ENCODE measurements at places on chromosomes 12 and 14.
A peak's percentile ranks its signal among the peaks of the same experiment; 100 is the strongest.

- H3K27ac ChIP-seq: peak overlapping the region; percentile 53
- peaks cover 6% of the 10 kb centered on the region for H3K36me3 ChIP-seq
- peaks cover 37% of the 10 kb centered on the region for H3K4me1 ChIP-seq
- peak overlapping the region; percentile 5 for H3K4me3 ChIP-seq
- H3K27me3 ChIP-seq: no peaks in the 10 kb centered on the region
- DNase-seq: no peak
Observed at GRCh38 chr12:93738199-93739058, 61.3 kb downstream of the CRADD start.

- no peaks in the 10 kb centered on the region for H3K27me3 ChIP-seq
- peaks cover 13% of the 10 kb centered on the region for H3K36me3 ChIP-seq
- no peaks in the 10 kb centered on the region for H3K4me1 ChIP-seq
- no peak overlapping the region for H3K4me3 ChIP-seq
- no peak overlapping the region for H3K27ac ChIP-seq
- no peak for DNase-seq
Observed at GRCh38 chr14:65054471-65055085, 47.7 kb downstream of the MAX start.

GRCh38 chr14:65255029-65255545, 152.8 kb upstream of the MAX start:
- no peaks in the 10 kb centered on the region for H3K27me3 ChIP-seq
- no peak overlapping the region for H3K4me3 ChIP-seq
- no peak overlapping the region for H3K27ac ChIP-seq

DNA sequence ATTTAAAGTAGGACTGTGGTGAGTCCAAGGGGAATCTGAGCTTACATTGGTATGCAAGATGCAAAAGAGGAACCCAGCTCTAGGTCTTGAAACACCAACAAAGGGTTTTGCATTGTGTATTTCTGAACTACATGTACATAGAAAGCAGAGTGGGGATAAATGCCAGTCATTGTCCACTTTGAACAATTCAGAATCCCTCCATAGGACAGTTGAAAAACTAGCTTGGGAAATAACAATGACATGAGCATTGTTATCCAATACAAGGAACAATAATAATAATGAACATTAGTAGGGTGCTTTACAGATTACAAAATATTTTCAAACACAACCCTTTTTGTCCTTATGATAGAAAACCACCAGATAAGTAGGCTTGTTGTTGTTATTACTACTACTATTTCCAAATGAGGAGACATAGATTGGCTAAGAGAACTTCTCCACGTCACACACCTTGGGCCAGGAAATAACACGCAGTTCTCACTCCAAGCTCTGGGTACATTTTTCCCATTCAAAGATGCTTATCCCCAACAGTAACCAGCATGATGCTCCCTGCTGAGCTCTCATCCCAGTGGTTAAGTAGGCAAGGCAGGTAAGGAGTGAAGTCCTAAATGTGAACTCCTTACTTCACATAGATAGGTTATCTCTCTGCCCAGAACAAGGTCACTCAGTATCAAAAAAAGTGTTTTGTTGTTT, 51.7 kb upstream of the RASSF8 start:
- H3K27ac ChIP-seq: no peak overlapping the region
- H3K4me3 ChIP-seq: no peak overlapping the region
- no peaks in the 10 kb centered on the region for H3K4me1 ChIP-seq
- no peak for DNase-seq
- H3K27me3 ChIP-seq: peaks cover 13% of the 10 kb centered on the region
- no peaks in the 10 kb centered on the region for H3K36me3 ChIP-seq

DNA sequence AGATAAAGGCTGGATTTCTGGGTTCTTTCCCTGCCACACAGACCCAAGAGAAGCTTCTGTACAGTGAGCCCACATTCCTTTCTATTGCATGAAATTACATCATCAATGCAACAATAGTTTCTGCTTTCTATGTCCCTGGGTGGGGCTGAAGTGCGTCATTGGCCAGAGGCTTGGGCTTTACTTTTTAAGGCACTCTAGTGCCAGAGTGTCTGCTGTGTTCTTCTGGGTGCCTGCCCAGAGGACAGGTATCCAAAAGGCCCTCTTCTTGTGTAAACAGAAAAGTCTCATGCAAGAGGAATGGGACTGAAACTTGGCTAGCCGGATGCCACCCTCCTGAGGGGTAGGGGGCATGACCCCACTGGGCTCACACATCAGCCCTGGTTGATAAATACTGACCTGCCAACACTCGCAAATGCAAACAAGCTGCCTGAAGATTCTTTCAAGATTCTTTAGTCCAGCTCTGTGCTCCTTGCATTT, 5.9 kb downstream of the KRT86 start:
- H3K4me3 ChIP-seq: no peak overlapping the region
- peaks cover 7% of the 10 kb centered on the region for H3K4me1 ChIP-seq
- no peaks in the 10 kb centered on the region for H3K36me3 ChIP-seq
- peaks cover 46% of the 10 kb centered on the region for H3K27me3 ChIP-seq
- DNase-seq: no peak
- H3K27ac ChIP-seq: no peak overlapping the region

GRCh38 chr12:54075974-54076373, 22.3 kb downstream of the HOXC4 start:
- H3K4me1 ChIP-seq: peaks cover 2% of the 10 kb centered on the region
- no peak overlapping the region for H3K4me3 ChIP-seq
- no peak for DNase-seq
- no peaks in the 10 kb centered on the region for H3K36me3 ChIP-seq

DNA sequence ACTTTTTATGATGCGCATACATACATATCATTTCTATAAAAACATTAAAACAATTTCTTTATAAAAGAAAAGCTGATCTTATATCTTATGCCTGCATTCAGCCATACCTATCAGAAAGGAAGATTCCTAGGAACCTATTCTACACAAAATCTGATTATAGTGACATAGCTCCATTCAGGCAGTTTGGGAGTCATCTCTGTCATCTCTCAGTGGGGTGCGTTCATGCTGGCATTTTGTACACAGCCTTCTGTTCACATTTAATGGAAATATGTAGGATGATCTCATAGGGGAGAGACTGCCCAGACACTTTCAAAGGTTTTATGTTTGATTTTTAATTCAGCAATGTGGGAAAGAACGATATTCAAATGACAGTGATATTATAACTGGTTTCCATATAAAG, 52.9 kb downstream of the ATL1 start:
- peaks cover 3% of the 10 kb centered on the region for H3K36me3 ChIP-seq
- no peaks in the 10 kb centered on the region for H3K4me1 ChIP-seq
- no peak overlapping the region for H3K4me3 ChIP-seq
- H3K27ac ChIP-seq: no peak overlapping the region

- H3K36me3 ChIP-seq: no peaks in the 10 kb centered on the region
- H3K27me3 ChIP-seq: no peaks in the 10 kb centered on the region
- no peak overlapping the region for H3K27ac ChIP-seq
- no peak overlapping the region for H3K4me3 ChIP-seq
Observed at GRCh38 chr12:107415071-107415470, 270.5 kb upstream of the PWP1 start.

GRCh38 chr12:54159140-54159539, 29.6 kb downstream of the SMUG1 start:
- no peak overlapping the region for H3K27ac ChIP-seq
- H3K27me3 ChIP-seq: peaks cover 58% of the 10 kb centered on the region
- no peak overlapping the region for H3K4me3 ChIP-seq
- peaks cover 26% of the 10 kb centered on the region for H3K36me3 ChIP-seq
- DNase-seq: peak; percentile 4

- H3K27me3 ChIP-seq: no peaks in the 10 kb centered on the region
- DNase-seq: peak; percentile 35
- H3K27ac ChIP-seq: peak within 1 kb of the TSS; percentile 60
- H3K4me3 ChIP-seq: peak within 1 kb of the TSS; percentile 81
- H3K4me1 ChIP-seq: peaks cover 36% of the 10 kb centered on the region
Observed at GRCh38 chr14:75981426-75982265, at the start of gene TGFB3. TGFB3 (minus strand) TSS chr14:75981995; CDS start chr14:75980893, 1,102 bp downstream.

- DNase-seq: no peak
- H3K4me1 ChIP-seq: no peaks in the 10 kb centered on the region
- no peak overlapping the region for H3K27ac ChIP-seq
- H3K36me3 ChIP-seq: no peaks in the 10 kb centered on the region
Observed at GRCh38 chr12:88566430-88566829, 13.8 kb downstream of the KITLG start.

DNA sequence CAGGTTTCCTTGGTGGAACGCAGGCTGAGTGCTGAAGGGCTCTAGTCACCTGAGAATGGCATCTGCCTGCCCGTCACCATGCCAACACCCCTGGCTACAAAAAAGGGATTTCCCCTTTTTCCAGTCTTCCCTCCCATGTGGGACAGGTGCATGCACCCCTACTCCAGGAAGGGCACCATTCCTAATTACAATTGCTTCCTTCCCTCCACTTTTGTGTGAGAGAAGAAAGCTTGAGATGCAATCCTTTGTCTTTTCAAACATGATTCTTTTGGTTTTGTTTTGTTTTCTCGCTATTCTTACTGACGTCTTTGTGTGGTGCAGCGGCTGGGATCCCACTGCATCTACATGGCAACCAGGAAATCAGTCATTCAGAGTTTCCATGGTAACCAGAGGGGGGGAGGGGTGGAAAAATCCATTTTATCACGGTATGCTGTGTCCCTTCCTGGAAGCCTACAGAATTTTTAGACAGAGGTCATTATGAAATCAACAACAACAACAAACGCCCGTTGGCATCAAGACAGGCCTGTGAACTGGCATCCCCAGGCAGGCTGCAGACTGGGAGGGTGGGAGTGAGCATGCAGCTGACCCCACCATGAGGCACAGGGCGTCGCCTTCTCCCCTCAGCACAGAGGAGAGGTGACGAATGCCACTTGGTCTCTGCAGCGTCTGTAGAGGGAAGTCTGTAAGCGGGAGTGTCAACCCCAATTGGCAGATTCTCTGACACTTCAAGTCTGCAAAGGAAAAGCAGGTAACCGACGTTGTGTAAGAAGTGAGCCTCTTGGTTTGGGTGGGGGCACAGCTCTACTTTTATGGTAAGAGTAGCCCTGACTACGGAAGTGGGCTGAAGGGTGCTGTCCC, 13.6 kb upstream of the GNG2 start:
- DNase-seq: peak; percentile 88
- H3K27me3 ChIP-seq: no peaks in the 10 kb centered on the region
- peak overlapping the region; percentile 86 for H3K4me3 ChIP-seq

DNA sequence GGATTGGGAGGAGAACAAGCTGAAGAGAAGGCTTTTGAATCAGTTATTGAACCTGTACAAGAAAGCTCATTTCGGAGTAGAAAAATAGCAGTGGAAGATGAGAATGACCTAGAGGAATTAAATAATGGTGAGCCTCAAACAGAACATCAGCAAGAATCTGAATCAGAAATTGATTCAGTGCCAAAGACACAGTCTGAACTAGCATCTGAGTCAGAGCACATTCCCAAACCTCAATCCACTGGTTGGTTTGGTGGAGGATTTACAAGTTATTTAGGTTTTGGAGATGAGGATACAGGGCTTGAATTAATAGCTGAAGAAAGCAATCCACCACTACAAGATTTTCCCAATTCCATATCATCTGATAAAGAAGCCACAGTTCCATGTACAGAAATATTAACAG, 13.5 kb downstream of the MIA2 start:
- no peak for DNase-seq
- no peak overlapping the region for H3K27ac ChIP-seq
- no peaks in the 10 kb centered on the region for H3K4me1 ChIP-seq

GRCh38 chr12:25071366-25071765, 122.5 kb upstream of the BCAT1 start:
- peak overlapping the region; percentile 69 for H3K27ac ChIP-seq
- peaks cover 84% of the 10 kb centered on the region for H3K4me1 ChIP-seq

DNA sequence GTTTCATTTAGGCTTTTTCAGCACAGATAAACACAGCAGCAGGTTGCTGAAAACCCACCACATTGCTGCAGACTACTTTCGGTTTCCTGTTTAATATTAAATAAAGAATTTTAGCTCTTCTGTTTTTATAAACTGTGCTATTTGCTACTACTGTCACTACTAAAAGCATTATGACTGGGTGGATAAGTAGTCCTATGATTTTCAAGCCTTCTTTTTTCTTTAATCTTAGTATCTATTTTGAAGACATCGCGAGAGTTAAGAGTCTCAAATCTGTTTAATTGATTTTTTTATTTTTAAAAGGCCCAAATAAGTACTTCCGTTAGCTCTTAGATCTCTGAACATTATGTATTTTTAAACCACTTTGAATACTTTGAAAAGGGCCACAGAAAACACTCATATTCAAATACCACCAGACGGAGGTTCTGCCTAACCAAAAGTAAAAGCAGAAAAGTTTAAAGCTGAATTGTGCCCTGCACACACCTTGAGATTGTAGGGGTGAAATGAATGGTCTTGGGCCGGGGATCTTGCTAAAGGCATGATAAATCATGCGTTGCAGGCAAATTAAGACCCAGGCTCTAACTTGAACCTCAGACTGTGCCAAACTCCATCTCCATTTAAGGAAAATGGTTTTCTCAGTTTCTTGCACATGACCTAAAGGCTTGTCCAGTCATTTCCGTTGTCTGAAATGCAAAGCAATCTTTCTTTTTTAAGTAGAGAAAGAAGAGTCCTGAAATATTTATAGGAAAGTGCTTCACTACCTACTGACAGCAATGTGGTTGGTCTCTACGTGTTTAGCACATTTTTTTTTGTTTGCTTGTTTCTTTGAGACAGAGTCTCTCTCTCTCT, 13.6 kb upstream of the FOXN3 start:
- H3K27ac ChIP-seq: peak overlapping the region; percentile 98
- H3K36me3 ChIP-seq: peaks cover 7% of the 10 kb centered on the region
- DNase-seq: peak; percentile 81
- H3K4me1 ChIP-seq: peaks cover 86% of the 10 kb centered on the region

GRCh38 chr12:44839785-44840184, 36.3 kb downstream of the NELL2 start:
- no peaks in the 10 kb centered on the region for H3K27me3 ChIP-seq
- H3K27ac ChIP-seq: no peak overlapping the region
- no peak overlapping the region for H3K4me3 ChIP-seq

DNA sequence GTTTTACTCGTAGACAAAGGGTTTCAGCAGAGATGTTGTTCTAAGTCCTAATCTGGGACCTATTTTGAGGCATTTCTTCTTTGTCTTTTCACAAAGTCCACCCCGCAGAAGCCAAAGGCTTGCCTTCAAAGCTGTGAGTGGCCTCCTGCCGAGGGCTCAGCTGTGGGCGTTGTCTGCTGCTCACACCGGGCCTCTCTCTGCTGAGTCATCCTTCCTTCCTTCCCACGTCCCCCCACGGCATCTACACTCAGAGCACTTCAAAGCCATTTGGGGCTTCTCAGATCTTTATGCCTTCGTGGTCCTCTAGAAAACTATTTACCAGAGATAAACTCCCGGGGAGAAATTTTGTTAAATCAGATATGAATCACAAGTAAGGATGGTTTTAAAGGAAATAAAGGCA, 115.9 kb upstream of the TMPO start:
- no peak overlapping the region for H3K4me3 ChIP-seq
- no peaks in the 10 kb centered on the region for H3K27me3 ChIP-seq
- H3K36me3 ChIP-seq: no peaks in the 10 kb centered on the region
- peak overlapping the region; percentile 10 for H3K27ac ChIP-seq

- H3K36me3 ChIP-seq: no peaks in the 10 kb centered on the region
- no peak for DNase-seq
- peaks cover 28% of the 10 kb centered on the region for H3K4me1 ChIP-seq
- H3K27ac ChIP-seq: peak overlapping the region; percentile 93
Observed at GRCh38 chr12:123445388-123446332, 9.2 kb upstream of the RILPL2 start.

GRCh38 chr12:121284551-121285390, 11.7 kb downstream of the CAMKK2 start:
- H3K4me3 ChIP-seq: no peak overlapping the region
- H3K36me3 ChIP-seq: peaks cover 14% of the 10 kb centered on the region
- peaks cover 12% of the 10 kb centered on the region for H3K4me1 ChIP-seq

- no peak for DNase-seq
- H3K4me1 ChIP-seq: peaks cover 64% of the 10 kb centered on the region
- no peak overlapping the region for H3K27ac ChIP-seq
Observed at GRCh38 chr14:61640158-61641136, 54.9 kb upstream of the HIF1A start.

All from stimulated activated naive B cell treated with anti-CD40 and anti-IgM and Interleukin-4, amounts not matched to agents 10 μg/mL and 1 μg/mL and 100 μg/mL, for 72 hours (primary cell).